ENCODE measurements at places on chromosomes 5 and 9.
A peak's percentile ranks its signal among the peaks of the same experiment; 100 is the strongest.

- DNase-seq = no peak
These were observed 81.2 kb downstream of the PRLR start for GRCh38 chr5:35149041-35149440.

GRCh38 chr5:10034001-10034400 lies 215.7 kb downstream of the ATPSCKMT start:
- no peak for DNase-seq

- DNase-seq = peak; percentile 12
These were observed 143.2 kb downstream of the C9orf152 start for GRCh38 chr9:110064803-110065202.

DNA sequence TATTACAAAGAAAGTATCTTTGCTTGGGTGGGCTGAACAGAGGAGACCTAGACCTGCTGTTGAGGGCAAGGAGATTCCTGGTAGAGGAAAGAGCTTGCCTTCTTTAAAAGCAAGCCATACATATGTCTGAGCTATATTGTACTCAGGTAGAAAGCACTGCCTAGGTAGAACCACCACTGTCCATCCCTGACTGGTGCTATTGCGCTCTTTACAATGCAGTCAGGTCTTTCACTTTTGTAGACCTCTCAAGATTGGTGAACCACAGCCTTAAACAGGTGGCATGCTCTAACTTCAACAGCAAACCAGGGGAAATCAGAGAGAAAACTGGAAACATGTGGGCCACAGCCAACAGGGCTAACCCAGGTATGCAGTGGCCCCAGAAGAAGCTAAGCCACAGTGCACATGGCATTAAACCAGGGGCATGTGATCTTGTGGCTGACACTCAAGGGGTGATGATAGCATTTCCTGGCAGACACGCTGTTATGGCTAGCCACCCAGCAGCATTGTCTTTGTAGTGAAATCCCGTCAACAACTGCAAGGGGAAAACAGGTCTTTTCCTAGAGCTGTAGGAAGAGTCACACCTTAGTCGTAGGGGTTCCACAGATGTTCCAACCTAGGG lies 253.9 kb upstream of the PCSK5 start:
- no peak for DNase-seq

- DNase-seq = no peak
These were observed 112.8 kb upstream of the SAP30L start for GRCh38 chr5:154333016-154333415.

GRCh38 chr5:99936911-99937310 lies 598.3 kb upstream of the FAM174A start:
- no peak for DNase-seq

DNA sequence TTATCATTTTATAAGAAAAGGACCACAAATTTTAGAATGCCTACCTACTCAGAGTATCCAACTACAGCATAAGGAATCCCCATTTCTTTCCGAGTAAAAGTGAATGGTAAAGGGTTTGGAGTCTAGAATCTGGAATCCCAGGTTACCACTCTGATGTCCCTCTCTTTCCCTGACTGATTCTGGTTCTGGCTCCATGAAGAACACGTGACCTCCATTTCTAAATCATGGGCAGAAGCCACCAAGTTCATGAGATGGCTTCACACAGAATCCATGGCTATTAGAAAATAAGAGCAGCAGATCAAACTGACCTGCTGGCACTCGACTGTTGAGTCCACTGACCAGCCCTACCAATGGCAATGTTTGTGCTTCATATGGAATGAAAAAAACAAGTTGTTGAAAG lies 40.7 kb downstream of the PFDN1 start:
- DNase-seq = no peak

GRCh38 chr9:127921557-127922120 lies 4.8 kb upstream of the ST6GALNAC4 start:
- no peak for DNase-seq

DNA sequence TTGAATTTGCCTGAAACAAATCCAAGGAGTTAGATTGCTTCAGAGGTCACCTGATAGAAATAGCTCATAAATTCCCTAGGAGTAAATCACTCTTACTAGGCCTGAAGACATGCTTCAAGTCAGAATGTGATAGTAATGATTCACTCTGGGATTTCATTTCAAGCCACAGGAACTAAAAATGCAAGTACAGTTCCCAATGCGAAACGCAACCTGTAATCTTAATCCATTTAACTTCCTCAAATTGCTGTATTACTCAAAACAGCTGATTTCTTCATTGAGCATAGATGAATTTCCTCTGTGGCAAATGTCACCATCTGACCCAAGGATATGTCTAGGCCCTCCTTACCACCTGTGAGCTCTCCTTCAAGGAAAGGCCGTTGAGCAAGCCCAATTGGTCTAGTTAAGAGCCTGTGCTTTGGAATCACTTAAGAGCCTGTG lies 32.1 kb upstream of the IL6ST start:
- DNase-seq = peak; percentile 73

DNA sequence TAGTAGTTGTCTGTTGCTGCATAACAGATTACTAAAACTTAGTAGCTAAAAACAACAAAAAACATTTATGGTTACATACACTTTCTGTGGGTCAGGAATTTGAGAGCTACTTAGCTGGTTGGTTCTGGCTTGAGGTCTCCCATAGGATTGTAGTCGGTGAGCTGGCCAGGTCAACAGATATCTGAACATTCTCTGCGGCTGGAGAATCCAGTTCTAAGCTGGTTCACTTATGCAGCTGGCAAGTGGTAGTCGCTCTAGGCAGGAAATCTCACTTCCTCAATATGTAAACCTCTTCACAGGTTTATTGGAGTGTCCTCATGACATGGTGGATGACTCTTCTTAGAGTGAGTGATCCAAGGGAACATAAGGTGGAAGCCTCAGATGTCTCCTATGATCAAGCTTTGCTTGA lies 65.7 kb upstream of the TNFAIP8 start:
- DNase-seq = peak; percentile 77

GRCh38 chr5:116441223-116441622 lies 133.4 kb downstream of the SEMA6A start:
- DNase-seq = no peak

- DNase-seq = no peak
These were observed 67.3 kb downstream of the SNX30 start for GRCh38 chr9:112817860-112818203.
